ENCODE measurements at places on chromosomes 12 and 14.

GRCh38 chr12:105214670-105215375 is 21.2 kb downstream of the APPL2 start:
- H3K4me1 ChIP-seq, result peaks cover 40% of the 10 kb centered on the region
- no peak for DNase-seq
- H3K4me3 ChIP-seq, result no peak overlapping the region
- H3K27me3 ChIP-seq, result no peaks in the 10 kb centered on the region
- H3K27ac ChIP-seq, result peak overlapping the region; percentile 45

GRCh38 chr12:2396448-2396871 is 343.7 kb downstream of the CACNA1C start:
- DNase-seq, result no peak
- H3K27ac ChIP-seq, result peak overlapping the region; percentile 61
- H3K4me3 ChIP-seq, result no peak overlapping the region
- H3K4me1 ChIP-seq, result peaks cover 30% of the 10 kb centered on the region
- no peaks in the 10 kb centered on the region for H3K27me3 ChIP-seq

- no peak for DNase-seq
- H3K4me1 ChIP-seq, result peaks cover 16% of the 10 kb centered on the region
- no peaks in the 10 kb centered on the region for H3K27me3 ChIP-seq
- no peaks in the 10 kb centered on the region for H3K36me3 ChIP-seq
- H3K4me3 ChIP-seq, result no peak overlapping the region
Measured at GRCh38 chr12:31585271-31585670, 5.7 kb downstream of the DENND5B start.

GRCh38 chr12:106213662-106214061 is 34.2 kb downstream of the CKAP4 start:
- H3K36me3 ChIP-seq, result no peaks in the 10 kb centered on the region
- DNase-seq, result no peak
- H3K4me3 ChIP-seq, result no peak overlapping the region
- H3K4me1 ChIP-seq, result no peaks in the 10 kb centered on the region
- no peaks in the 10 kb centered on the region for H3K27me3 ChIP-seq

GRCh38 chr14:75363570-75364227 is 64.1 kb upstream of the JDP2 start:
- peak overlapping the region; percentile 2 for H3K4me3 ChIP-seq
- H3K27me3 ChIP-seq, result no peaks in the 10 kb centered on the region
- H3K36me3 ChIP-seq, result no peaks in the 10 kb centered on the region
- peak; percentile 87 for DNase-seq

- no peak overlapping the region for H3K4me3 ChIP-seq
- no peaks in the 10 kb centered on the region for H3K4me1 ChIP-seq
- no peak for DNase-seq
- no peaks in the 10 kb centered on the region for H3K27me3 ChIP-seq
Measured at GRCh38 chr14:70098250-70098809, 90.4 kb downstream of the SLC8A3 start.

GRCh38 chr12:110927546-110927945 is 7.2 kb upstream of the MYL2 start:
- H3K27ac ChIP-seq, result no peak overlapping the region
- no peak for DNase-seq
- no peak overlapping the region for H3K4me3 ChIP-seq
- no peaks in the 10 kb centered on the region for H3K27me3 ChIP-seq
- no peaks in the 10 kb centered on the region for H3K36me3 ChIP-seq

- no peak overlapping the region for H3K4me3 ChIP-seq
- no peak overlapping the region for H3K27ac ChIP-seq
- no peaks in the 10 kb centered on the region for H3K4me1 ChIP-seq
- no peaks in the 10 kb centered on the region for H3K27me3 ChIP-seq
- no peaks in the 10 kb centered on the region for H3K36me3 ChIP-seq
- DNase-seq, result no peak
Measured at GRCh38 chr12:74292351-74293194, 245.1 kb upstream of the ATXN7L3B start.

- no peak for DNase-seq
Measured at GRCh38 chr12:20109676-20110075, 258.7 kb upstream of the PDE3A start.

GRCh38 chr12:6866920-6867412 is 365 bp upstream of the TPI1 start:
- H3K36me3 ChIP-seq, result peaks cover 47% of the 10 kb centered on the region
- no peak for DNase-seq
- H3K27ac ChIP-seq, result peak overlapping the region; percentile 93

DNA sequence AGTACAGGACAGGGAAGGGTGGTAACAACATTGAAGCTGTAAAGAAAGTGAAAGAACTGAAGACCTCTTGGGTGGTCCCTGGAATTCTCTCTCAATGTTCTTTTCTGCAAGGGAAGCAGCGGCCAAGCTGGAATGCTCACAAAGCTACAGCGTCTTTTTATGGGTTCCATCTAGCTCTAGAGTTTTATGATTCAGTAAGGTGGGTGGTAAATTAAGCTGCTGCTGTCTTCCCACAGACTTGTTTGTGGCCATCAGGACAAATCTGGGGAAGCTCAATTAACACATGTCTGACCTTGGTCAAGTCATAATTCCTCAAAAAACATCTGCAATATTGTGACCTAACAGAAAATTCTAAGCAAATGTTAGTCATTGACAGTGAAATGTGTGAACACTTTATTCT is 139.1 kb downstream of the MED13L start:
- H3K27ac ChIP-seq, result no peak overlapping the region
- no peaks in the 10 kb centered on the region for H3K27me3 ChIP-seq
- no peaks in the 10 kb centered on the region for H3K36me3 ChIP-seq
- peaks cover 78% of the 10 kb centered on the region for H3K4me1 ChIP-seq
- no peak overlapping the region for H3K4me3 ChIP-seq
- DNase-seq, result no peak

- H3K4me1 ChIP-seq, result no peaks in the 10 kb centered on the region
- H3K27me3 ChIP-seq, result no peaks in the 10 kb centered on the region
- no peaks in the 10 kb centered on the region for H3K36me3 ChIP-seq
- no peak overlapping the region for H3K4me3 ChIP-seq
- no peak for DNase-seq
Measured at GRCh38 chr12:125038976-125039625, 26.1 kb upstream of the AACS start.

All from vagina (tissue), 2 donors.